NCI-H1930 (cell line): ENCODE measurements at places on chromosomes 7 and 10.

DNA sequence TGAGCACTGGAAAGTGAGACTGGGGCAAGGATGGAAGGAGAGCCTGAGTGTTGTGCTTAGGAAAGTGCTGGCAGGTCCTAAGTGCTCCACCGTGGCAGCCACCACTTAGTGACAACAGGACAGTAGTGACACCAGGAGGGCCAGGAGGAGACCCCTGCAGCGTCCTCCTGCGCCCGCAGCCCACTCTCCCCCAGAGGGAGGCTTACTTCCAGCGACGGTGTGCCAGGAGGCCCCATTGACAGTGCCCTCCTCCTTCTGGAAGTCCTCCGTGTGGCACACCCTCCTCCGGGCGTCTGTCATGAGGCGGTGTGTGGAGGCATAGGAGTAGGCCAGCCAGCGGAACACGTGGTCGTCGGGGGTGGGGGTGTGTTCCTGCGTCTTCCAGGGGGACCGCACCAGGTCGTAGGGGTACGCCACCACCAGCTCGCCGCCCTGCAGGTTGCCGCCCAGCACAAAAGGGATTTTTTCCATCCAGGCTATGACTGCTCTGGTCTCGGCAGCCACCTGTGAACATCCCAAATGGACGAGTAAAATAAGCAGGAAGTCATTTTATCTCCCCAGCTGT, 95.6 kb downstream of the GPR26 start:
- no peak for DNase-seq

DNA sequence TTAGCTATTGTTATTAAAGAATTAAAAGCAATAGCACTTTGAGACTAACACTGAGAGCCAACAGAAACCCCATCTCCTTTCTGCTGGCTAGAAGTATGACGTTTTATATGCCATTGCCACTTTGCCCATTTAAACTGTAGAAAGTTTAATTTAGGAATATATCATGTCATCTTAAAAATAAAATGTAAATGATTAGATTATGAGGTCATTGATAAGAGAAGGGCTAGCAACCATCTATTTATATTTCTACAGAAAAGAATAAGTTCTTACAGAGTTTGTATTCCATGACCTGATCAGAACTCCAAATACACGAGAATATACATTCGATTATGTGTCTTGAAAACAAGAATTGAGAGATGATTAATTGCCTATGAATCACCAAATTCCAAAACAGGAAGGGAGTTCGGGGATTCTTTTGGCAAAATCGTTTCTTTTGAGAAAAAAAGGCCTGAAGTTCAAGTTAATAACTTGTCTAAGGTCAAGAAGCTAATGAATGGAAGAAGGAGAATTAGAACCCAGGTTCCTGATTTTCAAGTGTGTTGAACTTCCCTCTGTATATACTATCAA, 227.0 kb downstream of the TRIL start:
- DNase-seq, result no peak

DNA sequence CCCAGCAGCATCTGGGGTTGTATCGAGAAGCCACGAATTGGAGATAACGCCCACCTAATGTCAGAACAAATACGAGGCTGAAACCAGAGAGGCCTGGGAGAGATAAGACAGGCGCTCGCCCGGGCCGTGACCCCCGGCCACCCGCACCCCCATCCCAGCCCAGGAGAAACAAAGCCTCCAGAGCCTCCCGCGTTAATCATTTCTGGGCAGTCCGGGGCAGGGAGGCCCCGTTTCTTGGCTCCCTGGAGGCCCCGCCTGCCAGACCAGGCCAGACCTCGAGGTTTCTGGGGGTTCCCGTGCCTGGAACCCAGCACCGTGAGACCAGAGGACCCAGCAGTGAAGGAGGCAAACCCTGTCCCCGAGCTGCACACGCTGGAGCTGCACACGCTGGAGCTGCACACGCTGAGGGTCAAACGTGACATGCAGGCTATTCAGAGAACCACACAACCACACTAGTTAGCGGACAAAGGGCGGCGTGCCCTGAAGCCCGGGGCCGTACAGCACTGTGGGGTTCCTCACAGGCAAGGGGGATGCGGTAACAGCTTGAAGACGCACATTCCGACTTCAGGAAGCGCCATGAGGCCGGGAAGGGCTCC, 53.4 kb downstream of the FOXL3 start:
- DNase-seq, result no peak

DNA sequence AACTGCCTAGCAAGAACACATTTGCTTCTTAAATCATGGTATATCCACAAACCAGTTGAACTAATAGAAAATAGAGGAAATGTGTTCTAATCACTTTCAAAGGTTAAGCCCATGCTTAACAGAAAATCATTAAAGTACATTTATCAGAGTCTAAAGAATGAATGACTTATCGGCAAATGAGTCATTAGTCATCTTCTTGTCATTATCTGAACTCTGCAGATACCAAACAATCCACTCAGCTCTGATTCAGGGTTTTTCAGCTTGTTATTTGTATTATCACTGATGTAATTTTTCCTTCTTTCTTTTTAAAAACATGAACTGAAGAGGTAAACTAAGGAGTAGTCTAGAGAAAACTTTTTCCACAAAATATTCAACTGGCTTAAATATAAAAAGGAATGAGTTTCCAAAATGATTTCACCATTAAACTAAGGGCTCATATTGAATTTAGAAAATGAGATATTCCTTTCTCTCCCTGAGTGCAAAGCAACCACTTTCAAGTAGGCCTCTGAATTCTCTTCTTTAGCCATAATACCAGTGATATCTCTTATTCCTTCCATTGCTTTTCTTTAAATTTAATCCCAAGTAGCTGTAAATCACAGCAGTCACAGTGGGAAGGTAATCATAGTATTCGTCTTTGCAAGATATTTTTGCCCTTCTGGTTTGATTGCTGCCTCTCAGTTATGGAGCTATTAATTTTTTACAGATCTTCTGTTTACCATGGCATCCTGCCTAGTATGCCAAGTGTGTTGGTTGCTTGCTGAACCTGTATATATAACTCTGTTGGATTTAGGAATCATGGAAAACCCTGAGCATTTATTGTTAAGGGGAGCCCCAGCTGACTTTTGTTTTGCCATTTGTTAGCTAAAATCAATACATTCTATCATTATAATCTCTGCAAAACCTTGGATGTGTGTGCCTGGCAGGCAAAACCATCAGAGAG, 125.1 kb downstream of the THSD7A start:
- DNase-seq, result no peak

GRCh38 chr10:80259405-80259871, 30.0 kb downstream of the MAT1A start:
- no peak for DNase-seq

DNA sequence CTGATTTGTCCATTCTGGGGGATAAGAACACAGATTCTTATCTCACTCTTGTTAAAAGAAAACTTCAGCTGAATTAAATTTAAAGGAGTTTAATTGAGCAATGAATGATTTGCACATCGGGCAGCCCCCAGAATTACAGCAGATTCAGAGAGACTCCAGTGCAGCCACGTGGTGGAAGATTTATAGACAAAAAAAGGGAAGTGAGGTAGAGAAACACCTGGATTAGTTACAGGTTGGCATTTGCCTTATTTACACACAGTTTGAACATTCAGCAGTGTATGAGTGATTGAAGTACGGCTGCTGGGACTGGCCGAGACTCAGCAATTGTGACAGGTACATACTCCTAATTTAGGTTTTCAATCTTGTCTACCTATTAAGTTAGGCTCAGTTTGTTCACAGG, 46.5 kb upstream of the FAM20C start:
- DNase-seq, result no peak

DNA sequence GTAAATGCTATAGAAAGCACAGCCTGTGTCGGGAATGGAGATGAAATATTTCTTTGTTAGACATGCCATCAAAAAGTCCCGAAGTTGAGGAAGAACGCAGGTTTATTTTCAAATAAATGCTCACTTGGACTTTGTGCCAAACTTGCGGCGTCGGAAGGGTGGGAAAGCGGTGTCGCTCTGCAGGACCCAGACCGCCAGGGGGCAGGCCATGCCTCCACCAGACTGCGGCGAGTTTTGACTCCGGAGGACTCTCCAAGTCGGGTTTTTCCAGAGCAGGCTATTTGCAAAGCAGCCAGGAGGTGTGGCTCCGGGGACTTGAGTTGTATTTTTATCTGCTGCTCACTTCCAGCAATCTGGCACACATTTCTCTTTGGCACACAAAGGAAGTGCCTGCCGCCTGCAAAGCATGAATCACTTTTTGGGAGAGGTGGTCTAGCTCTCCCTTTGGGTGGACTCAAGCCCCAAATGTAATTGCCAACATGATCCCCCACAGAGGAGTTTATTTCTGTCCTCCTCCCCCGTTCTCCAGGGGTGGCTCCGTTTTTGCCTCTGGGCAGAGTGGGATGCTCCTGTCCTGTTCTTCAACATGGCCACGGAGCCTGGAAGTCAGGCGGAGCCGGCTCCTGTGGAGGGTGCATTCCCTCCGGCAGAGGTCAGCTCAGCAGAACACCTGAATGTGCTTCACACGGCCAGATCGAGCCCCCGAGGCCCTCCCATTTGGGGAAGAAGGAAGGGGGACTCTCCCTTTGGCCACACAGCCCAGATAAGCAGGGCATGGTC, 82.3 kb upstream of the GPR26 start:
- peak; percentile 12 for DNase-seq

DNA sequence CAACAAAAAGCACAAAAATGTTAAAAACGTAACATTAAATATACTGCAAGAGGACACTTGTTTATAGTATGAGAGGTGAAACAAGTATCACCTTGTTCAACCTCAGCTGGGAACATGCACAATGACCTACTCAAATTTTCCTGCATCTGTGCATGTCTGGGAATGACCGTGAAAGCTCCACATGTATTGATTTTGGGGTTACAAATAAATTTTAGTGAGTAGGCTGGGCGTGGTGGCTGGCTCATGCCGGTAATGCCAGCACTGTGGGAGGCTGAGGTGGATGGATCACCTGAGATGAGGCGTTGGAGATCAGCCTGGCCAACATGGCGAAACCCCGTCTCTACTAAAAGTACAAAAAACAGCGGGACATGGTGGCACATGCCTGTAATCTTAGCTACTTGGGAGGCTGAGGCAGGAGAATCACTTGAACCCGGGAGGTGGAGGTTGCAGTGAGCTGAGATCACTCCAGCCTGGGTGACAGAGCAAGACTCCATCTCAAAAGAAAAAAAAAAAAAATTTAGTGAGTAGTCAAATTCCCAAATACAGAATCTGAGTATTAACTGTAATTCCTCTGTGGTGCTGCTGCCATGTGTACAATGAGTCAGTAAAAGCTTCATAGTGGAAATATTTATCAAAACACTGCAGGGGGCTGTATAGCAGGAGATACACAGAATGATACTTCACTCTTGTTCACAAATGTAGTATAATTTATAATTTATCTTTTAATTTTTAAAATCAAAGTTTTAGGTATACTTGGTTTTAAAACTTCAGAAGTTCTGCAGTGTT, 41.1 kb downstream of the SUGCT start:
- no peak for DNase-seq

GRCh38 chr10:93364966-93365365, 117.2 kb downstream of the MYOF start:
- DNase-seq, result no peak

DNA sequence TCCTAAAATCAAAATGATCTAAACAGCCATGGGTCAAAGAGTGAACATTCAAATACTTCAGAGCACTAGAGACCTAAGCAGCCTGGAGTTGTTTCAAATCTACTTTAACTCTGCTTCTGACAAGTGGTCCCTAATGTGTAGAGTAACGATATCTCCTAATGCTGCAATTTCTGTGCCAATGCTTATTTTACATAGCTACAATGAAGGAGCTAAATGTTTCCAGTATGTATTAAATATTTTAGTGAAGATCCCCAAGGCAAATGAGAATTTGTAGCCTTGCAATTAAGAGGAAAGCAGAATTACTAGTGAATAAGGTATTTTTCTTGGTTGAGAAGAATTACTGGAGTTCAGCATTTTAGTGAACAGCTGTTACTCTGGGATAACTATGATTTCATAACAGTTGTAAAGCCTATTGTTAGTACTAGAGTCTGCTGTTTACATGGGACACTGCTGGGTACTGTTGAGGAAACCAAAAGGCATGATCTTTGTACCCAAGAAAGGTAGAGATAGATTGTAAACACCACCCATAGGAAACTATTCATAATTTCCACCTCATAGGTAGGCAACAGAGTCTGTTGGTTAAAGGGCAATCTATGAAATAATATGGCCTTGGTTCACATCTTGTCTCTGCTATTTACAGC, 271.9 kb downstream of the PLXDC2 start:
- DNase-seq, result no peak

GRCh38 chr7:12623885-12624498, 53.5 kb downstream of the SCIN start:
- no peak for DNase-seq

DNA sequence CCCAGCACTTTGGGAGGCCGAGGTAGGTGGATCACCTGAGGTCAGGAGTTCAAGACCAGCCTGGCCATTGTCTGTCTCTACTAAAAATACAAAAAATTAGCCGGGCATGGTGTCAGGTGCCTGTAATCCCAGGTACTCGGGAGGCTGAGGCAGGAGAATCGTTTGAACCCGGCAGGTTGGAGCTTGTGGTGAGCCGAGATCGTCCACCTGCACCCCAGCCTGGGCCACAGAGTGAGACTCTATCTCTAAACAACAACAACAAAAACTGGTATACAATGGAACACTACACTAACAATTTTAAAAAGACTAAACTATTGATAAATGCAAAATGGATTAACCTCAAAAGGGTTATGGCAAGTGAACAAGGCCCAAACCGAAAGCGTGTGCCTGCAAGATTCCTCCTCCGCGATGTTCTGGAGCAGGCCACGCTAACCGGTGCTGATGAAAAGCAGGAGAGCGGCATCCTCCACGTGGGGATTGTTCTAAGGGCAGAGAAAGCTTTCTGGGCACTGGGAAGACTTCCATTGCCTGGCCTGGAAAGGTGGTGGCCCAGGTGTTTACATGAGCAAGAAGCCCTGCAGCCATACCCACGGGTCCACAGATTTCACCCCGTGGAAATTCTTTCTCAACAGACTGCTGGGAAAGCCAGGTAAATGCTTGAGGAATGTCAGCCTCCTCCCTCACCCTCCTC, 53.8 kb downstream of the PDGFA start:
- no peak for DNase-seq

DNA sequence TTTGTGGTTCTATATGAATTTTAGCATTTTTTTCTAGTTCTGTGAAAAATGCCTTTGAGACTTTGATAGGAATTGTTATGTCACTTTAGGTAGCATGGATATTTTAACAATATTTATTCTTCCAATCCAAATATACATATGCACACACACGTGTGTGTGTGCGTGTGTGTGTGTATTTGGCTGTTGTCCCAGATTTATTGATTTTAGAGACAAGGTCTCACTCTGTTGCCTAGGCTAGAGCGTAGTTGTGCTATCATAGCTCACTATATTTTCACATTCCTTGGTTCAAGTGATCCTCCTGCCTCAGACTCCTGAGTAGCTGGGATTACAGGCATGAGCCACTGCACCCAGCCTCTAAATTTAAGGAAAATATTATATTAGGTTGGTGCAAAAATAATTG, 162.5 kb upstream of the TRIM24 start:
- no peak for DNase-seq

DNA sequence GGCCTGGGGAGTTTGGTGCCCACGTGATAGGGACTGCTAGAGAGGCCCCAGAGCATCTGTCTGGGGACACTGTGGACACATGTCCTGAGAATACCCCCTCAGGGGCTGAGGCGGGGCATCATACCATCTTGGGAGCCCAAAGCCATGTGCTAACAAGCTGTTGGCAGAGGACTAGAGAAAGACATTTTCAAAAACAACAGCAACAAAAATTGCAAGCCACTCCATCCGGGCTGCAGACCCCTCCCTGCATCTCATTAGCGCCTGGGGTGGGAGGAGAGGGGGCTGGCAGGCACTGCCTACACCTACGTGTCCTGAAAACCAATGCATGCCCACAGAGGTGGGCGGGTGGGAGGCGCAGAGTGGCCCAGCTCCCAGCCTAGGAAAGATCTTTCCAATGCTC, 507.4 kb upstream of the PODXL start:
- DNase-seq, result no peak
